Heart left ventricle (tissue), 16 donors: ENCODE measurements at places on chromosomes 6 and 20. TPM values are rescaled to one million over a fixed set of nuclear protein-coding genes. Genes with fewer than 3 reads are reported as not detected.

DNA sequence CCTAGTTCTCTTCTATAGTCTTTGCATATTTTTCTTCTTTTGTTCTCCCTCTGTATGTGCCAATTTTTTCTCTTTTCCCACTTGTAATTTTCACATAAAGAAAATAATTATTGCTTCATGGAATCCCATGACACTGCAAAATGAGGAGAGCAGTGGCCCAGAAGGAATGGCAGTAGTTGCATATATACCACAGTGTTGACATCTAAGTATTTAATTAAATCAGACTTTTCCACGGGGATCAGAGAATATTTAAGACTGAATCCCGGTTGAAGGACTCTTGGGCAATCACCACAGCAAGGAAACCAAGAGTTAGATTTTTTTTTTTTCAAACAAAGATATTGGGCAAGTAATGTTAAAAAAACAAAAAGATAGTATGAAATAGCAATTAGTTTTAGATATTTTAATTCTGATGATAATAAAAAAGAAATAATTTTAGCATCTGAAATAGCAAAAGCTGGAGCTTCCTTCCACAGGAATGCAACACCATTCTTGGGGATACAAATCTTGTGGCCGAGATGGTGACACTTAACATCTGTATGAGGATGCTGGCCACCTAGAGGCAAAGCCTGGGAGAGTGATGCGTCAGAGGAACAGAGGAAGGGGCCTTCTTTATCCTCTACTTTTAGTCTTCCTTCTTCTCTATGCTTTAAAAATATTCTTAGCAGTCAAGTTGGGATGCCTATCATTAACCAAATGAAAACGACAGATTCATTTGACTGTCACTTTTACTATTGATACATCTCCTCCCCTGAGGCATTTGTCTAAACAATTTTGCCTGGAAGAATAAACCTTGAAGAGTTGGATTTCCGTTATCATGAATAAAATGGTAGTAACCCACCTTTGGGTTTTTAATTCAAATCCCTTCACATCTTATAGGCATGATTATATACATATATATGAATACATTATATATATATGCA is 356.2 kb downstream of the GJA1 start:
- no peaks in the 10 kb centered on the region for H3K27me3 ChIP-seq
- no peaks in the 10 kb centered on the region for H3K36me3 ChIP-seq
- H3K4me1 ChIP-seq: no peaks in the 10 kb centered on the region
- DNase-seq: no peak
- H3K27ac ChIP-seq: no peak overlapping the region

- H3K4me3 ChIP-seq: no peak overlapping the region
- peaks cover 4% of the 10 kb centered on the region for H3K27me3 ChIP-seq
- H3K27ac ChIP-seq: no peak overlapping the region
Measured at GRCh38 chr20:57244221-57244585, 22.2 kb downstream of the BMP7 start.

GRCh38 chr6:115592025-115592424 is 468.7 kb downstream of the FRK start:
- no peaks in the 10 kb centered on the region for H3K27me3 ChIP-seq
- no peak overlapping the region for H3K27ac ChIP-seq
- no peaks in the 10 kb centered on the region for H3K36me3 ChIP-seq
- DNase-seq: no peak
- H3K4me3 ChIP-seq: no peak overlapping the region

- H3K4me1 ChIP-seq: peaks cover 42% of the 10 kb centered on the region
- H3K4me3 ChIP-seq: no peak overlapping the region
- H3K27ac ChIP-seq: peak overlapping the region; percentile 28
- H3K27me3 ChIP-seq: peaks cover 32% of the 10 kb centered on the region
- peaks cover 57% of the 10 kb centered on the region for H3K36me3 ChIP-seq
- DNase-seq: no peak
Measured at GRCh38 chr20:46060301-46060881, 29.4 kb downstream of the NCOA5 start.

GRCh38 chr6:122130026-122130348 is 269.5 kb upstream of the HSF2 start:
- H3K27ac ChIP-seq: peak overlapping the region; percentile 82
- DNase-seq: peak; percentile 39
- H3K36me3 ChIP-seq: no peaks in the 10 kb centered on the region

DNA sequence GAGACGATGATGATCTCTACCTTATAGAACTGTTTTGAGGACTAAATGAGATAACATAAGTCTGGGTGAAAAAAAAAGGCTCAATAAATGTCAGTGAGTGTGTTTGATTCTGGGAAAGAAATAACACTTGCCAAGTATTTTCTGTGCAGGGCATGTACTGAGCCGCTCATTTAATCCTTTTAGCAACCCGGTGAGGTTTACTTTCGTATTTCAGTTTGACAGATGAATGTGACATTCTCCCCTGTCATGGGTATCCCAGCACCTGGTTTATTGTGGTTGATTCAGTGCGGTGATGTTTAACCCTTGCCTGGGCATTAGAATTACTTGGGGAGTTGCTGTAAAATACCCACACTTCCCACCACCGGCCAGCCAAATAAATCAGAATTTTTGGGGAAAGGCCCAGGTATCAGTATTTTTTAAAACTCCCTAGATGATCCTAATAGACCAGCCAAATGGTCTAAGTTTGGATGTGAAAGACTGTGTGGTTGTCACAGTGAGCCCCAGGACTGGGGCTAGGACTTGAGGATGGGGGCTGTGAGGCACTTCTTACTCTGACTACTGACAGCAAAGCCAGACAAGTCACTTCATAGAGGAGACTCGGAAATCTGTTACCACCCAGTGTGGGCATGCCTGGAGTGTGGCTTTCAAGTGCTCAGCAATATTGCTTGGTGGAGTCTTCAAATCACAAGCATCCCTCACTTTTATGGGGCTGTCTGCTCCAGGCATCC is 100.2 kb upstream of the KCNG1 start:
- no peak for DNase-seq
- no peaks in the 10 kb centered on the region for H3K36me3 ChIP-seq
- H3K4me1 ChIP-seq: no peaks in the 10 kb centered on the region
- H3K4me3 ChIP-seq: no peak overlapping the region

- H3K4me1 ChIP-seq: peaks cover 1% of the 10 kb centered on the region
- H3K27ac ChIP-seq: no peak overlapping the region
- H3K36me3 ChIP-seq: no peaks in the 10 kb centered on the region
Measured at GRCh38 chr6:116003668-116004067, 57.0 kb downstream of the FRK start.

DNA sequence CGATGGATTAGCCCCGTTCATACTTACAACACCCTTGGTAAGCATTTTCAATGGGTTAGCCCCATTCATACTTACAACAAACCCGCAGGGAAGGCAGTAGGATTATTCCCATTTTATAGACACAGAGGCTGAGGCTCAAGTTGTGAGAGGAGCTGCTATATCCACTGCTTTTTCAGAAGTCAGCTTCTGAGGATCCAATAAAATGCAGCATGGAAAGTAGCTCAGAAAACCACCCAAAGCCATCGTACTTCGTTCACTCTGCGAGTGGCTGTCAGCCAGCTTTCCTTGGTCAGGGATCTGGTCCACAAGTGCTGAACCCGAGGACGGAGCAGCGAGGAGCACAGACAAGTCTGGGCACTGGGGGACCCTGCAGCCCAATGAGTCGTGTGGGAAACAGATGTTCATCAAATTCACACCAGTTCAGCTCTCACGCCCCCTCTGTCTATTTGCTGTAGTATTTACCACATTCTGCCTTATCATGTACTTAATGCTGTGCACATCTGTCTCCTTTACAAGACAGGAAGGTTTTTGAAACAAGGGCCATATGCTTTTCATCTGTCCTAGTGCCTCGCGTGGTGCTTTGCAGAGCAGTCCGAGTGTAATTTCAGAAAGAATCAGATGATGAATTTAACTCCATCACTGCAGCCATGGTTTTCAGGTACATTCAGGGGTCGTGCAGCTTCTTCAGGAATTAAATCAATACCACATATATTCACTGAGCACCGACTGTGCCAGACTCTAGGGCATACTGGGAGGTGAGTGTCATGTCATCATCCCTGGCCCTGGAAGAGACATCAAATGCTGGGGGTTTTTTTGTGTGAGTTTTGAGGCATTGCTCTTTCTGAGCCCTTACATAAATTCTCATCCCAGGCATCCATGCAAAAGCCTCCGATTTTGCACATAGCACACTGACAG is 256.9 kb downstream of the CDH26 start:
- DNase-seq: no peak
- H3K36me3 ChIP-seq: no peaks in the 10 kb centered on the region
- H3K4me3 ChIP-seq: no peak overlapping the region
- H3K27ac ChIP-seq: no peak overlapping the region
- no peaks in the 10 kb centered on the region for H3K4me1 ChIP-seq

GRCh38 chr6:45072016-45072415 is 256.1 kb upstream of the RUNX2 start:
- no peaks in the 10 kb centered on the region for H3K4me1 ChIP-seq
- no peak overlapping the region for H3K27ac ChIP-seq
- no peaks in the 10 kb centered on the region for H3K27me3 ChIP-seq
- H3K36me3 ChIP-seq: no peaks in the 10 kb centered on the region
- no peak overlapping the region for H3K4me3 ChIP-seq

- H3K4me3 ChIP-seq: no peak overlapping the region
- no peak overlapping the region for H3K27ac ChIP-seq
- H3K4me1 ChIP-seq: no peaks in the 10 kb centered on the region
- no peaks in the 10 kb centered on the region for H3K27me3 ChIP-seq
- no peaks in the 10 kb centered on the region for H3K36me3 ChIP-seq
- DNase-seq: no peak
Measured at GRCh38 chr6:9647071-9647445, 767.8 kb downstream of the TFAP2A start.

DNA sequence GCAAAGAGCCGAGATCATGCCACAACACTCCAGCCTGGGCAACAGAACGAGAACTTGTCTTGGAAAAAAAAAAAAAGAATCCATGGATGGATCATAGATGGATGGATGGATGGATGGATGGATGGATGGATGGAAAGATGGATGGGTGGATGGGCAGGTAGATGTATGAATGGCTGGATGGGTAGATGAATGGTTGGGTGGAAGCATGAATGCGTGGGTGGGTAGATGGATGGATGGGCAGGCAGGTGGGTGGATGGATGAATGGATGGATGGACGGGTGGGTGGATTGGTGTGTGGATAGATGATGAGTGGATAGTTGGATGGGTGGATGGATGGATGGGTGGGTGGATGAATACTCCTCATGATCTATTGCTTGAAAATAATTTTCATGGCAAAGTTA is 1.4 kb downstream of the JPH2 start:
- no peak for DNase-seq
- H3K27ac ChIP-seq: peak overlapping the region; percentile 94
- peak overlapping the region; percentile 53 for H3K4me3 ChIP-seq
- peaks cover 37% of the 10 kb centered on the region for H3K4me1 ChIP-seq
- H3K27me3 ChIP-seq: no peaks in the 10 kb centered on the region

- H3K27me3 ChIP-seq: no peaks in the 10 kb centered on the region
- peaks cover 12% of the 10 kb centered on the region for H3K4me1 ChIP-seq
- no peak for DNase-seq
- H3K27ac ChIP-seq: no peak overlapping the region
Measured at GRCh38 chr20:34397096-34397495, 34.0 kb downstream of the ITCH start.

GRCh38 chr6:112947507-112947906 is 600.4 kb downstream of the RFPL4B start:
- H3K27me3 ChIP-seq: no peaks in the 10 kb centered on the region
- H3K36me3 ChIP-seq: no peaks in the 10 kb centered on the region
- no peak overlapping the region for H3K27ac ChIP-seq
- DNase-seq: no peak

GRCh38 chr6:158816329-158816728 is 2.8 kb downstream of the EZR start:
- H3K4me3 ChIP-seq: peak overlapping the region; percentile 74
- no peak overlapping the region for H3K27ac ChIP-seq
- H3K4me1 ChIP-seq: peaks cover 64% of the 10 kb centered on the region
- H3K27me3 ChIP-seq: no peaks in the 10 kb centered on the region
- DNase-seq: no peak
- peaks cover 16% of the 10 kb centered on the region for H3K36me3 ChIP-seq

- no peaks in the 10 kb centered on the region for H3K4me1 ChIP-seq
- DNase-seq: no peak
- no peak overlapping the region for H3K4me3 ChIP-seq
- H3K27me3 ChIP-seq: no peaks in the 10 kb centered on the region
Measured at GRCh38 chr20:57909763-57910331, 200.0 kb upstream of the PMEPA1 start.

DNA sequence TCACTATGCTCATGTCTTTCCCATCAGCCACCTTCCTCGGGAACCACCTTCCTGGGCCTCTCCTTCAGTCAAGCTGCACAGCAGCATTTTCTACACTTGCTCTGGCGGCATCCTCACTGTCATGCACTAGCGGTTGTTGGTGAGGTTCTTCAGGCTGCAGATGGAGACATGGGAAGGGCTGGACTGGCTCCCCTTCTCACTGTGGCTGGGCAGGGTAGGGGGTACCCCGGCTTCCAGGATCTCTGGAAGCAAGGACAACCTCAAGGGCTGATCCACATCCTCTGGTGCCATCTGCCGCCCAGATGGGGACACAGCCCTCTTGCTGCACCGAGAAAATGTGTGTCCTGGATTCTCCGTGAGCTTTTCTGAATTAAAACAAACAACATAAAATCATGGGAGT is 180.1 kb upstream of the RNF24 start:
- H3K27ac ChIP-seq: no peak overlapping the region
- DNase-seq: no peak
- no peak overlapping the region for H3K4me3 ChIP-seq
- peaks cover 5% of the 10 kb centered on the region for H3K4me1 ChIP-seq
- H3K36me3 ChIP-seq: no peaks in the 10 kb centered on the region
- no peaks in the 10 kb centered on the region for H3K27me3 ChIP-seq

- no peak overlapping the region for H3K4me3 ChIP-seq
- no peak for DNase-seq
- H3K27me3 ChIP-seq: no peaks in the 10 kb centered on the region
- H3K4me1 ChIP-seq: no peaks in the 10 kb centered on the region
Measured at GRCh38 chr6:87914637-87915395, 132.8 kb upstream of the SPACA1 start.

DNA sequence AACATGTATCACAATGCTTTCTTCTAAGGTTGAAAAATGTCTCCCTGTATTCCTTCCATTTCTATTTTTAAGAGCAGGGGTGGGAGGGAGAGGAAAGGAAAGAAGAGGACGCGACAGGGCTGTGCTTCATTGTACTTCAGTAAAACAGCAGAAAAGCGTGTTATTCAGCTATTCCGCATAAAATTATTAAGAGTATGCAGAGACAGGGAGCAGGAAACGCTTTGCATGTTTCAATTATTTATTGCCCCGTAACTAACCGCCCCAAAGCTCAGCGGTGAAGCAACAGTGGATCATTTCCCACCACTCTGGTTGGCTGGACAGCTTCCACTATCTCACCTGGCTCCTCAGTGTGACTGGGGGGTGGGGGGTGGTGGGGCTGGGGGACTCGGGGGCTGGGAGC is 188.9 kb downstream of the TTLL2 start:
- DNase-seq: no peak
- H3K4me1 ChIP-seq: no peaks in the 10 kb centered on the region
- no peak overlapping the region for H3K4me3 ChIP-seq
- H3K27me3 ChIP-seq: no peaks in the 10 kb centered on the region

GSTA4 gene
- total RNA-seq: 13.5 TPM

SPATA2 gene
- total RNA-seq: 9.3 TPM

BTNL2 gene
- not detected for total RNA-seq

RIPOR2 gene
- 9.2 TPM for total RNA-seq

SLC32A1 gene
- not detected for total RNA-seq

MCHR2 gene
- not detected for total RNA-seq

CLVS2 gene
- total RNA-seq: not detected

NOTCH4 gene
- 15.8 TPM for total RNA-seq

PROKR2 gene
- total RNA-seq: not detected

C6orf141 gene
- not detected for total RNA-seq
